HT-29 (cell line): ENCODE measurements at places on chromosomes 2 and 18.
A peak's percentile ranks its signal among the peaks of the same experiment; 100 is the strongest.

GRCh38 chr2:77155511-77155910 lies 366.7 kb downstream of the LRRTM4 start:
- DNase-seq = no peak

- peak; percentile 28 for DNase-seq
These were observed 1.4 kb upstream of the IDH1 start for GRCh38 chr2:208256192-208256782.

DNA sequence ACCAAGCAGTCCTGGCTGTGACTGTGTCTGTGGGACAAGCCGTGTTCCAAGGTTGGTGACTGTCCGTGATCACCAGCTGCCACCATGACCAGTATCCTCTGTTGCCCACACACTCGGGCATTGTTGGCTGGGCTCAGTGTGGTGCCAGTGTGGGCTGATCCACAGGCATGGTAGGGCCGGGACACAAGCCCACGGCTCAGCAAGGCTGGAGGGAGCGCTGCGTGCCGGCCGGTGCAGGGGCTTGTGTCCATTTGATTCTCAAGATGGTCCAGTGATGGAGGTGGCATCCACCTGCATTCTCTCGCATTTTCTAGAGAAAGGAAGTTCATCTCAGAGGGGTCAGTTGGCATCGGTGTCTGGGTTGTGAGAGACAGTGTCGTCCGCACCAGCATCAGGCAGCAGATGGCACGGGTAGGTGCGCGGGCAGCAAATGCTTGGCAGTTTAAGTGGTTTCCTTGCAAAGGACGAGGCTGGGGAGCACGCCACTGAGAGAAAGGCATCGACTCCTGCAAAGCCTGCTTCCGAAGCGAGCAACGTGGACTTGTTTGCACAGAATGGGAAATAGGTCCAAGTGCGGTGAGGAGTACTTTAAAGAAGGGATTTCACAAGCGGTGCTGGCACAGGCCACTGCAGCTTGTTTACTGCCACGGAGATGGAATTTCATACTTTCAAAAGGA lies 20.9 kb downstream of the TWIST2 start:
- no peak for DNase-seq

- no peak for DNase-seq
These were observed 63.1 kb downstream of the CCDC150 start for GRCh38 chr2:196702641-196703040.

DNA sequence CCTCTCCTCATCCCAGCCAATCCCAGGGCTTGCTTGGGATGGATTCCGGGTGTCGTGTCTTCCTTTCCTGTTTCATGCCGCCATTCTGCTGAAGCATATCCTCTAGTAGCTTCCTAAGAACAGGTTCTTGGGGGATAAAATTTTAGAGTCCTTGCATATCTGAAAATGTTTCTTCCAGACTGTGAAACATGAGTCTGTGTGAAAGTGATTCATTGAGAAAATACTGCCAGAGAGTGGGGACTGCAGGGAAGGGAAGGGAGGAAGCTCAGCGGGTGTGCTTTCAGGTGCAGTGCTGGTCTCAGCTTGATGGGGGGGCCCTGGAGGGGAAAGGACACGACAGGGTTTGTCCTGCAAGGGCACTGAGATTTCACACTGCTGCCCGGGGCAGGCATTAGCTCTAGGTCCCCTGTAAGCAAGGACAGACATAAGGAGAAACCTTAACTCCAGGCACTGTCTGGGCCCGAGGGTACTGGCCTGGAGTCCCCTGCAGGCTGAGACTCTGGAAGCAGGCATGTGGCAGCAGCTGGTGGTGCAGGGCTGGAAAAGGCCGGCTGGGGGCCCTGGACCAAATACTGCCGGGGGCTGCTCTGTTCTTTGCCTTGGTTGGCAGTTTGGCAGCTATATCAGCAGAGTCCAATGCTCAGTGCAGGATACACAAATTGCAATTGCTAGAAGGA lies 97.6 kb upstream of the HS6ST1 start:
- DNase-seq = no peak
